ENCODE measurements at places on chromosomes 6 and 20. TPM values are rescaled to one million over a fixed set of nuclear protein-coding genes. Genes with fewer than 3 reads are reported as not detected.

- DNase-seq: no peak
These were observed 38.4 kb upstream of the TGM2 start for GRCh38 chr20:38203337-38203980.

- DNase-seq: peak; percentile 74
These were observed 50.6 kb downstream of the LAMA4 start for GRCh38 chr6:112203577-112204349.

Gene CDH4
- total RNA-seq: under 0.01 TPM

Gene RAET1L
- total RNA-seq: not detected

Gene GTSF1L
- not detected for total RNA-seq
